ENCODE measurements at places on chromosomes 5 and 9.

- DNase-seq = no peak
These were observed 47.9 kb downstream of the SLIT3 start for GRCh38 chr5:169253071-169253470.

DNA sequence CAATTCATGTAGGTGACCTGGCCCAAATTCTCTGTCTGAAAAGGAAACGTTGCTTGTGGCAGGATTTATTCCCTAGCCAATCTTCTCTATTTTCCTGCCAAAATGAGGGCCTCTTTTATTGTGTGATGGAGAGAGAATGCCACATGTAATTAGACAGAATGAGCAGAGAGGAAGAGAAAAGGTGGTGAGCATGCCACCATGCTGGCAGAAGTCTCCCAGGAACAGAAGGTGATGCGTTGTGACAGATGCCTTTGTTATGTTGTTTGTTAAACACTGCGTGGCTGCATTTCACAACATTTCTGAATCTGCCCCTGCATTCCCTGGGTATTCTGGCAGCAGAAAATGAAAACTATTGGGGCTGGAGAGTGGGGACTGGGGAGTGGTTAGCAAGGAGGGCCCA, 577.6 kb downstream of the TLR4 start:
- no peak for DNase-seq

- DNase-seq = no peak
These were observed 349.9 kb downstream of the PIK3R1 start for GRCh38 chr5:68565427-68565826.

GRCh38 chr5:3320317-3320875, 275.2 kb upstream of the IRX1 start:
- DNase-seq = no peak

DNA sequence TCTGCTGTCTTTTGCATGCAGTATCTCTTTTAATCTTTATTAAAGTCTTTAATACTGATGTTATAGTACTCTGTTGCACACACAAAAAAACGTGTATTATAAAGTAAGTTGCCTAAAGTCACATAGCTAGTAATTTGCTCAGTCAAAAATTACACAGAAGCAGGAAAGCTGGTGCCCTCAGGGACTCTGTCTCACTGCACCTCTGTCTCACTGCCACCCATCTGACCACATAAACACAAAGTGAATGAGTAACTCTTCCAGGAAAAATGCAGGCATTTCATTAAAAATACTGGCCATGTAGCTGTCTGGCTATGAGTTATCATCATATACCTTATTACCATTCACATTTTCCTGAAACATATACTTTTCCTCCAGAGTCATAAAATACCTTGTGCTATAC, 591.7 kb downstream of the CSNK1G3 start:
- DNase-seq = no peak

DNA sequence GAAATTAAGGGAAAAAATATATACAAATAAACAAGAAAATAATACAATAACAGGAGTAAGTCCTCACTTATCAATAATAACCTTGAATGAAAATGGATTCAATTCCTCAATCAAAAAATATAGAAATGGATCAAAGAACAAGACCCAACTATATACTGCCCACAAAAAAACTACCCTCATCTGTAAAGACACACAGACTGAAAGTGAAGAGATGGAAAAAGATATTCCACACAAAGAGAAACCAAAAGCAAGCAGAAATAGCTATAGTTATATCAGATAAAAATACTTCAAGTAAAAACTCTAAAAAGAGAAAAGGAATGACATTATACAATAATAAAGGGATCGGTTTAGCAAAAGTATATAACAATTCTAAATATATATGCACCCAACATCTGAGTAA, 66.5 kb downstream of the KIAA0825 start:
- no peak for DNase-seq

DNA sequence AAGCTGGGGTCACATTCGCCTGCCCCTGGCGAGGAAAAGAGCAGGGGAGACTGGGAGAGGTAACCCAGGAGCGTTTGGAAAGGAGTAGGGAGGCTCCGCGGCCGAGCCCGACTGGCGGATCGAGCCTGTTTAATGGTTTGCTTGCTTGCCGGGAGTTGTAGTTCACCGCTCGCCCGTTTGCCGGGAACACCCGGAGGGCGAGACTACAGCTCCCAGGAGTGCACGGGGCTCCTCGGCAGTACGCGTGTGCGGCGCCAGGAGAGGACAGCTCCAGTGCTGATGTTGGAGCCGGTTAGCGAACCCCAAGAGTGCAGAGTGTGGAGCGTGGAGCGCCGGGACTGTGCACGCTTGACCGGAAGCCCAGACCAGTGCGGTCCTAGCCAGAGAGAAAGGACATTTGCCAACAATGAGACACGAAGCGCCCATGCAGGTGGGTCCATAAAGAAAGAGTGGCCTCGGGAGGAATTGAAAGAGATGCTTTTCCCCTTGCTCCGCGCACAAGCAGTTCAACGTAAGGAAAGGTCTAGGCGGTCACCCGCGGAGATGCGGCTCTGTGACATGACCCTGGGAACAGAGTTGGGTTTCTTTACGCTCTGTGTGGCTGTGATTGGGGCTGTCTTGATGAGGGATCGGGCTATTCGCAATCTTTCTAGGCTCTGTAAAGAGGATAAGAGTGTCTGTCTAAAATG, at the start of gene RAB3C:
TSS of gene RAB3C (plus strand) at position 273 of the 689 bp plus-strand sequence. CDS start at position 407, 134 bp downstream.
- DNase-seq = no peak

All from activated CD4-positive, alpha-beta T cell treated with anti-CD3 and anti-CD28 coated beads, Interleukin-2, amount 50 U/mL, for 24 hours (primary cell).